ENCODE measurements at places on chromosomes 3 and 15.

DNA sequence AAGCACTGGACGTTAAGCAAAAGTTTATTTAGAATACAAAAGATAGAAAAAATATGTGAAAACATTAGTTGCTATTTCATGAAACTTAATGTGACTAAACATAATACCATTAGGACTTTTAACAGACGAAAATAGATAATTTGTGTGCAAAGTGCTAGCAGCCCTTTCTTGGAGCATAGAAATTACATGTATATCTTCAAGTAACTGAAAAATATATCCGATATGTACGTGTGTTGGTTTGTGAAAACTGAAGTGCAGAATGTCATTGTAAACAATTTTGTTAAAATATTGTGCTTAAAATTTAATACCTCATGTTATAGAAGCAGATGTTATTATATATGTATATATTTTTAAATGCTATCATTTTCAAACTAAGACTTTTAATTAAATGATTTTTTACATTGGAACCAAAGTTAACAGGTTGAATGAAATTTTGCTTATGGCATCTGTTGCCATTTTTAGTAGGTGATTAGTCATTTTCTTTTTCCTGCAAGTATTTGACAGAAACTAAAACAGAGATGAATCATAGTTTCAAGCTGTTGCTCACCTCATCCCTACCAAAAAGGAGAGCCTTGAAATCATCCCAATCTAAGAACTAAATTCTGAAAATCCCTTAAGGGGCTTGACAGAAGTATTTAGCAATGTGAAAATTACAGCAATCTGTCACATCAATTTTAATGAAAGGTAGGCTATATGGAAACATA, 334.8 kb downstream of the NAALADL2 start:
- no peak for DNase-seq

GRCh38 chr3:5607581-5607980, 420.1 kb downstream of the EDEM1 start:
- no peak for DNase-seq

DNA sequence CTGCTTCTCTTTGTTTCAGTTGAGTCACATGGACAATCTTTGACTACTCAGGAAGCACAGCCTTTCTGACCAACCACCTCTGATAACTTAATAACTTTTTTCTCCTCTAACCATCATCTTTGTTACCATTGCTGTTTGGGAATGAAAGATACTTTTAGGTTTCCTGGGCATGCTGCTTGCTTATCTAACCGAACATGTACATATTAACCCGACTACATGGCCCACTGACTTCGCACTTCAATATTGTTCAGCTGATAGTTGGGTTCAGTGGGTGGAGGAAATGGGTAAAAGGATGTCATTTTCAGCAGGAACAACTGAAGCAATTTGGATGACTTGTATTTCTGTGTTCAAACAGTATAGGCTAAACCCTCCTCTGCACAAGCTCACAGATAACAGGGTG, 214.3 kb downstream of the SQOR start:
- no peak for DNase-seq

GRCh38 chr3:128496019-128496601, 3.1 kb upstream of the GATA2 start:
- DNase-seq: no peak

GRCh38 chr3:126704494-126705214, 614 bp downstream of the CHCHD6 start:
- DNase-seq: no peak

DNA sequence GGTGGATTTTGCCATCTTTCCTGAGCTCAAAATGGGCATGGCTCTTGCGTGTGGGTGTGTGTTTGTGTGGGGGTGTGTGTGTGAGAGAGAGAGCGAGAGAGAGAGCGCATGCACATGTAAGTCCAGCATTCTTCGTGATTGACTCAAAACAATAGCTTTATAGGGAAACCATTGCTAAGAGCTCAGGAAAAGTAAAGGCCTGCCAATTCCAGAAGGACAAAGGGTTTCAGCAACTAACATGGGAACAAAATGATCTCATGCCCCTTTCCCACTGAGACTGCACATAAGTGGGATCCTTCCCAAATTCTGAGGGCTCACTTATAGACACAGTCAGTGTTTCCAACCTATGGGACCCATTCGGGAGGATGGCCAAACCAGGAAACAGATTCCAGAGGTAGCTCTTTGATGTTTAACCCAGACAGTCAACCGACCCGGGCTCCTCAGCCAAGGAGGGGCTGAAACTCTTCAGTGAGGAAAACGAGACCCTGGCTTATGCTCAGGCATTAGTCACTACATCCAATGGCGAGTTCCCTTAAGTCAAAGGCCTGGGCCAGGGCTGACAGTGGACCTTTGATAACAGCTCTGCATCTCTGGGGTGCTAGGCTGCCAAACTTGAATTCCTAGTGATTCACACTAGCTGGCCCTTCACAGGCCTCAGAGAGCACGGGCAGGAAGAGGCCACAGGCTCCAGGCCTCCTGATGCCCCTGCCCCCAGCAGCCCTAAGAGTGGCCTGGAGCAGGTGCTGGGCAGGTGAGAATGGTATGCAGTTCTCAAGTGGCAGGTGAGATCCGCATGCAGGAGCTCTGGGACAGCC, 305.0 kb upstream of the C2CD4B start:
- no peak for DNase-seq

DNA sequence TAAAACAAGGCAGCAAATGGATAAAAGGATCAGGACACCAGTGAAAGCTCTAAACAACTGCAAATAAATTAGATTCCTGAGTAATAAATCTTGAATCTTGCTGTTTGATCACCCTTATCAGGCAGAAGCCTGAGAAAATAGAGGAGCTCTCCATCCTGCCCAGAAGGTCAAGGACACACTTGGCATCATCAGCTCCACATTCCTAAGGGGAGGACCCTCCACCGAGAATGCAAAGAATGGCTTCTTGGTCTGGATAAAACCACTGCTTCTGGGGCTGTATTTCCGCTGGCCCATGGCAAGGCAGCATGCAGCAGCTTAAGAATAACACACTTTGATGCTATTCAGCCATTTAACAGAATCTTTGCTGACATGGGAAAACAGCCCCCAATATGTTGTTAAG, 108.9 kb upstream of the TSC22D2 start:
- DNase-seq: no peak

DNA sequence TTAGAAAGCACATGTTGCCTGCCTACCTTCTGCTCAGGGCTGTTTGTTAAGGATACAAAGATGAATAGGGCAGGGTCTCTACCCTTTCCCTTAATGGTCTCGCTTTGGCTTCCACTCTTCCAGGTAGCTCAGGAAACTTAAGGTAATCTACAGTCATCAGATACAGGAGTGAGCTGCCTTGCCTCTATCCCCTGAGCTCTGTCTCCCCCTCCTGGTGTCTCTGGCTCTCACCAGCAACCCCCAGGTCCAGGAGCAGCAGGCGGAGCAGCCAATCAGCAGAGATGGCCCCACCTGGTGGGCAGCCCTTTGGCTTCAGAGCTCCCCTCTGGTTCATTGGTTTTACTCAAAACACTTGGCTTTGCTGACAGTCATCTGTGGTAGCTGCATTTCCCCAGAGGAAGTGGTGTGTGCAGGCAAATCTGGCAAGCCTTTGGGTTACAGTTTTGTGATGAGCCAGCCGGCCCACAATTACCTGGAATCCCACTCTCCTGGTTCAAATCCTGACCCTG, 8.5 kb upstream of the CX3CR1 start:
- peak; percentile 80 for DNase-seq

- DNase-seq: peak; percentile 56
Measured at GRCh38 chr15:99213187-99213811, 36.1 kb downstream of the TTC23 start.

GRCh38 chr15:38217191-38217595, 35.4 kb upstream of the SPRED1 start:
- DNase-seq: no peak

GRCh38 chr3:183318877-183319276, 65.8 kb downstream of the B3GNT5 start:
- no peak for DNase-seq

GRCh38 chr3:72679540-72680198, 168.6 kb downstream of the SHQ1 start:
- DNase-seq: no peak

DNA sequence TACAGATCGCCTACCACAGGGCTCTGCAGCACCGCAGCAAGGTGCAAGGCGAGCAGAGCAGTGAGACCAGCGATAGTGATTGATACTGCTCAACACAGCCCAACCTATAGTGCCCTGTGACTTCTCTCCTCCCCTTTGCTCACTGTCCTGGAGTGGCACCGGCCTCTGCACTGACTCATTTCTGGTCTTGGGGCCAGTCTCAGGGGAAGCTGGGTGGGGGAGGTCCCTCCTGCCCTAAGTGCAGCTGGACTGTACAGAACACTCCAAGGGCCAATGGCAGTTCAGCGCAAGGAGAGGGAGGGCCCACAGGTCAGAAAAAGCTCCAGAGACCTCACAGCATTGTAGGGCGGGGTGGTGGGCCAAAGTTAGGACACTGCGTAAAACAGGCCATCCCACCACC, 2.5 kb upstream of the OGG1 start:
- no peak for DNase-seq

DNA sequence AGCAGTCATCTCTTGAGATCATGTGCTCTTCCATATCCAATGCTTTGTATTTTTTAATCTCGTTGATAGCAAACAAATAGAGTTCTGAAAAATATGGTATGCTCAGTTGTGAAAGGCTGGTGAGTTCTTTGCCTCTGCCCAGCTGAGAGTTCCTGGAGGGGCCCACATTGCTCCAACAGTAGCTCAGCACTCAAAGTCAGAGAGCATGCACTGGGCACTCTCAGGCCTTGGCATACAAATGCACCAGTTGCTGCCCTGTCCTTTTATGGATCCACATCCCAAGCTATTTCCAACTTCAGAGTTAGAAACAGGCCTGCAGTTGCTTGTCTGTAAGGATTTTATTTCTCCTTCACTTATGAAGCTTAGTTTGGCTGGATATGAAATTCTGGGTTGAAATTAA, 181.7 kb upstream of the CHRNA7 start:
- DNase-seq: no peak

GRCh38 chr3:61454006-61454585, 107.3 kb upstream of the PTPRG start:
- DNase-seq: no peak

- no peak for DNase-seq
Measured at GRCh38 chr15:79124388-79124787, 33.8 kb upstream of the RASGRF1 start.

- DNase-seq: no peak
Measured at GRCh38 chr3:45207446-45207845, 18.6 kb downstream of the TMEM158 start.

DNA sequence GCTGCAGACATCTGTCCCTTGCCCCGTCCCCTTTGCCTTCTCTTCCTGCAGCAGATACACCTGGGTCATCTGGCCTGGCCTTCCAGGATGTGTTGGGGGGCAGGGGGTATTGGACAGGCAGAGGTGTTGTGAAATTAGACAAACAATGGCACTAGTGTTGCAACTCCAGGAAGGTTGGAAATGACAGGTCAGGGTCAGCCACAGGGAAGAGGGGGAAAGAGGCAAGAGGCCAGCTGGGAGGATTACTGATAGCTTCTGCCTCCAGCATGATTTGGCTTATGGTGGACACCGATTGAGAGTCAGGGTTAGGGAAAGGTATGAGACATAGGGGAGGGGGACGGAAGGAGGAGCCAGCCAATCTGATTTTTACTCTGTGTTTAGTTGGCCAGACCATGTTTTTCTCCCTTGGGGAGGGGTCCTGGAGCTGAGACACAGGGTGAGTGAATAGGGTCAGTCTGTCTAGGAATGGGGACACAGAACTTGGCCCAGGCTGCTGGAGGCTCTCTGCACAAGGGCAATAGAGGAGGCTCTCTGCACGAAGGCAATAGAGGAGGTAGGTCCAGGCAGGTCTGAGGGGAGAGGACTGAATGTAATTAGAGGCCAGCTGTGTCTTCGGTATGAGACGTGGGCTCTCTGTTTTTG, 3.4 kb upstream of the ATP2B2 start:
- DNase-seq: no peak

DNA sequence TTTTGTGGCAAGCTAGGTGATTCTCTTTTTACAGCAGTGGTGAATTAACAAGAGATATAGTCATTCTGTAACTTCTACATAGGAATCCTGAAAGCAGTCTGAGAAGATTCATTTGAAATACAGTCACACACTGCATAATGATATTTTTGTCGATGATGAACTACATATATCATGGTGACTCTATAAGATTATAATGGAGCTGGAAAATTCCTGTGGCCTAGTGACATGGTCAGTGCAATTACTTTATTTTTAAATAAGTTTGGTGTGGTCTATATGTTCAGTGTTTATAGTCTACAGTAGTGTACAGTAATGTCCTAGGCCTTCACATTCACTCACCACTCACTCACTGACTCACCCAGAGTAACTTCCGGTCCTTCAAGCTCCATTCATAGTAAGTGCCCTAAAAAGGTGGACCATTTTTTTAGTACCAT, 511.4 kb upstream of the MCTP2 start:
- DNase-seq: no peak

GRCh38 chr3:142318331-142318730, 92.9 kb upstream of the GK5 start:
- DNase-seq: no peak

DNA sequence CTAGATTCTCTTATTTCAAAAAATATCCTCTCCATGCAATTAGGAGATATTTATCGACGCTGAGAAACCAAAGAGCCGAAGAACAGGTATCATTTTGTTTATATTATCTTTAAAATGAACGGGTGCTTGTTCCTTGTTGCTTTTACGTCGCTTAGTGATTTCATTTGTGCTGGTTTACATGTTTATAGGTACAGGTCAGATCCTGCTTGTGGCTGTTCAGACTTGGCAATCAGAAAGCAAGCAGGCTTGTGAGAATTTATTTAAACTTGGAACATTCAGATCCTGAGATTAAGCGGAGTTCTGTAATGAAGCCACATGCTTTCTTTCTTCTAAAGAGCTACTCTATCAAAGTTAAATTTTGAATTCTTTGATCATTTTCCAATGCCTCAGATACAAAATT, 43.0 kb upstream of the ATP2C1 start:
- DNase-seq: no peak

- DNase-seq: no peak
Measured at GRCh38 chr15:90871139-90871715, 2.8 kb downstream of the FURIN start.

DNA sequence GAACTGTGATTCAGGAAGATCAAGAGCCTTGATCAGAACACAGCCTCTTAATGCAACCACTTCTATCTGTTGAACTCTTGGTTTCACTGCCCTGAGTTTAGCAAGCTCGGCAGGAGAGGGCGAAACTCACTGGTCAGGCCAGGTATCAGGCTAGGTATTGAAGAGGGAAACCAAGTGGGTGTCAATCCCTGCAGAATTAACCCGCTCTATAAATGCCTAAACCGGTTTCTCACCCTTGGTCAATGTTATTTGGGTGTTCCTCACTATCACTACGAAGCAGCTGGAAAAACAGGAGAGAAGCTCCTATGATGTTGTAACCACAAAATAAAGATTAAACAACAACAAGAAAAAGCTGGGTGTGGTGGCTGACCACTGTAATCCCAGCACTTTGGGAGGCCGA, 23.9 kb downstream of the LIPH start:
- DNase-seq: no peak

- DNase-seq: no peak
Measured at GRCh38 chr3:50161320-50161719, 6.2 kb downstream of the SEMA3F start.

- no peak for DNase-seq
Measured at GRCh38 chr15:39417366-39418134, 163.3 kb upstream of the THBS1 start.

Measured in stimulated activated CD4-positive, alpha-beta T cell treated with anti-CD3 and anti-CD28 coated beads, Interleukin-4, amount 100 ng/mL, for 4 hours (primary cell).